ENCODE measurements at places on chromosomes 4 and X.
A peak's percentile ranks its signal among the peaks of the same experiment; 100 is the strongest.

DNA sequence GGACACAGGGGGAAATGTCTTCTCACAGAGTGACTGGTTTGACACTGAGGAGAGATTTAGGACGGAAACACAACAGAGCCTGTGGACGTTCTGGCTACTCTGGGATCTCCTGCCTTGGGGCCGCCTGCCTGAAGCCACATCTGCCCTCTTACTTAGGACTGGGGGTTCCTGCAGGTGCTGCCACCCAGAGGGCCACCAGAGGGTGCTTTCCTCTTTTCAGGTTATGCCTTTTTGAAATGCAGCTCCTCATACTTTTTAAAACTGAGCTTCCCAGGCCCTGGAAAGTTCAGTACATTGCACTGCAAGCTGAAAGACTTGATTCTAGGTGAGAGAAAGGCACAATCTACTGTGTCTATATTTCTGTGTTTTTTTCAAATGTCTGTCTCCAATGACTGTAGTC is 92.2 kb upstream of the PGRMC2 start:
- no peak for DNase-seq

- DNase-seq = no peak
Observed at GRCh38 chr4:21893136-21893535, 55.4 kb downstream of the KCNIP4 start.

GRCh38 chrX:47561659-47562151 is 700 bp downstream of the ARAF start:
- DNase-seq = no peak

DNA sequence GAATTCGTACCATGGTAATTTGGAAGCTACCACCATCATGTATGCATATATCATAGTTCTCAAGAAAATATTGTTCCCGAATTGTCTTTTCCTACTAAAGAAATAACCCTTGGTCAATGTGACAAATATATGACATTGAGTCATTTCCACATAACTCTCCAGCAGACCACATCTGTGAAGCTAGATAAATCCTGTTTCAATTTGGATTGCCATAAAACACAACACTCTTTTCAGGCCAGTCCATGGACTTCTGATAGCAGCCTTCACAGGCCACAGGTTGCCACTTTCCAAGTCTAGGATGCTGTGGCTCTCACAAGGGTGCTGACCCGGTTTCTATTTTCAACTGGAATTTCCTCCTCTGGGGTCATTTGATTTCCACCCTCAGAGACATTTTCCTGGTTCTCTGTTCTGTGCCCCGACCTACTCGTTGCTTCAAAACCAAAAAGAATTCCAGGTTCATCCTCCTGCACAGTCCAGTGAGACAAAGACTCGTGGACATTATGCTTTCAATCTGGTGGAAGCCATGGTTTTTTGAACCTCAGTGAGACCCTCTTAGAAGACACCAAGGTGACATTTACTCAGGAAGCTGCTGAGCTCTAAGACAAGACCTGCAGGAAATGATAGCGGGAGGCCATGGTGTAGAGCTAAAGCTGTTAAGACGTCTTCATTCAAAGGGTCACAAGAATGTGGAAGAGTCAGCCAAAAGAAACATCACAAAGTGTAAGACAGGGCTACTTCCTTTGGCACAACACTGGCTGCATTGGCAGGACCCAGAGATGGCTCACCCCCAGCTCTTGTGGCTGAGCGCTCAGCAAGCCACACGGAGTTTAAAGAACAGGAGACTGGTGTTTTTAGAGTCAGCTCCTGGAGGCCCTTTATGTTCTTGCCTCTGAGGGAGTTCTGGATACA is 119.8 kb downstream of the AMELX start:
- DNase-seq = no peak

DNA sequence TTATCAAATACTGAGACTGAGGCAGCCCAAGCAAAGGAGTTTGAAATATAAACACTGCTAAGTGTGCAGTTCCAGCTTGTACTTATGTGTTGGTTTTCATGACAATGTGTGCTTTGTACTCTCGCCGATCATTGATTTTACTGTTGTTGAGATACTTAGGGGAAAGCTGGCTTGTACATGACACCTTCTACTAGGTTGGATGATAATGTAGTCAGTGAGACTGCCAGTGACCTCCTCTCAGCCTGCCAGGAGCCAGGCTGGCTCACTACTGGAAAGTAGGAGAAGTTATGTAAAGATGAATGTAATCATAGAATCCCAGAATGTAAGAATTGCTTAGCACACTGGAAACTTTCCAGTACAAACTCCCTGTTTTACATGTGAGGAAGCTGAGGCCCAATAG is 132.0 kb downstream of the AFF2 start:
- no peak for DNase-seq

GRCh38 chr4:180650273-180650672 is 1592.9 kb upstream of the TENM3 start:
- DNase-seq = no peak

DNA sequence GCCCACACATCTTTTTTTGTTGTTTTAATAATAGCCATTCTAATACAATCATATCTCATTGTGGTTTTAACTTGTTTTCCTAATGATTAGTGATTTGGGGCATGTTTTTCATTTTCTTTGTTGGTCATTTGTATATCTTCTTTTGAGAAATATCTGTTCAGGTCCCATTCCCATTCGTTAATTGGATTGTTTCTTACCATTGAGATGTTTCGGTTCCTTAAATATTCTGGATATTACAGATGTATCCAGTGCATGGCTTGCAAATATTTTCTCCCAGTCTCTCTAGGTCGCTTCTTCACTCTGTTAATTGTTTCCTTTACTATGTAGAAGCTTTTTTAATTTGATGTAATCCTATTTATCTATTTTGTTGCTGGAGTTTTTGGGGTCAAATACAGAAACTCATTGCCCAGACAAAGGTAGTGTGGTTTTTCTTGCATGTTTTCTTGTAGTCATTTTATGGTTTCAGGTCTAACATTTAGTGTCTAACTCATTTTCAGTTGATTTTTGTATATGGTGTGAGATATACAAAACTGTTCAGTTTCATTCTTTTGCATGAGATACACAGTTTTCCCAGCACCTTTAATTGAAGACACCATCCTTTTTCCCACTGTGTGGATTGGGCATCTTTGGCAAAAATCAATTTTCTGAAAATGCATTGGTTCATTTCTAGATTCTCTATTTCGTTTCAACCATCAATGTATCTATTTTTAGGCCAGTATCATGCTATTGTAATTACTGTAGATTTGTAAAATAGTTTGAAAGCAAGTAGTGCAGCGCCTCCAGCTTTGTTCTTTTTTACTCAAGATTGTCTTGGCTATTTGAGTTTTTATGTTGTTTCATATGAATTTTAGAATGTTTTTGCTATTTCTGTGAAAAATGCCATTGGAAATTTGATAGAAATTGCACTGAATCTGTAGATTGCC is 195.9 kb downstream of the SCFD2 start:
- DNase-seq = no peak

DNA sequence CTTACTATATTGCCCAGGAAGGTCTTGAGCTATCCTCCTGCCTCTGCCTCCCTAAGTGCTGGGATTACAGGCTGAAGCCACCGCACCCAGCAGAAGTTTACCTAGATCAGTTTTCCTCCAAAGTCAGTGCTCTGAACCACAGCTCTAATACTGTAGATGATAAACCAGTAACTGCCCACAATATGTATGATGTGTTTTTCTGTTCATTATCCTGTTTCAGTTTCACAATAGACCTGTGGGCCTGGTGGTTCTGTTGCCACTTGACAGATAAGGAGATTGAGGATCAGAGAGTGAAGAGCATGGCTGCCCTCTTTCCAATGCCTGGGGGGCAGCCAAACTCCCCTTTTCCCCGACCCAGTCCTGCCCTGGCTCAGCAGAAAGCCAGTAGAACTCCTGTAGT is 87.0 kb downstream of the EFNB1 start:
- DNase-seq = no peak

DNA sequence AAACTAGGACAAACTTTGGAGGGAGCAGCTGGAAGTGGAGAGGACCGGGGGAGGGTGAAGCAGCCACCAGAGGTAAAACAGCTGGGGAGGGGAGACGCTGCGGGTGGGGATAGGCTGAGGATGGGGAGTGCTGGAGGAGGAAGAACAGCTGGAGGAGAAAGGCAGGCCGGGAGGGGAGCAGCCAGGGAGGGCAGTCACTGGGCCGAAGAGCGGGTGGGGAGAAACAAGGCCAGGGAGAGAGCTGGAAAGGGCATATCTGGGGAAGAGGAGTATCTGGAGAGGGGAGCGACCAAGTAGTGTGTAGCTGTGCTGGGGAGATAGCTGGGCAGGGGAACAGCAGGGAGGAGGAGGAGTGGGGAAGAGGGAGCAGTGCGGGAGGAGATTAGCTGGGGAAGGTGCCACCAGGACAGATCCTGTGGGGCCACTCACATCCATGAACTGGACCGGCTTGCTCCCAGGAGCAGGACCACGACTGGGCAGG is 2.7 kb downstream of the SLC38A5 start:
- no peak for DNase-seq

DNA sequence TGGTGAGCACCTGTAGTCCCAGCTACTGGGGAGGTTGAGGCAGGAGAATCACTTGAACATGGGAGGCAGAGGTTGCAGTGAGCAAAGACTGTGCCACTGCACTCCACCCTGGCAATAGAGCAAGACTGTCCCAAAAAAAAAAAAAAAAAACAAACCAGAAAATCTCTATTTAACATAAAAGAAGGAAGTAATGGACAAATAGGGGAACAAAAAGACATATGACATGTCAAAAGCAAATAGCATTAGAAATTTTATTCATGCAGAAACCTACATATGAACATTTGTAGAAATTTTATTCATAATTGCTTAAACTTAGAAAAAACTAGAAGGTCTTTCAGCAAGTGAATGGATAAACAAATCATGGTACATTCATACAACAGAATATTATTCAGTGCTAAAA is 97.1 kb upstream of the SH3RF1 start:
- DNase-seq = no peak

DNA sequence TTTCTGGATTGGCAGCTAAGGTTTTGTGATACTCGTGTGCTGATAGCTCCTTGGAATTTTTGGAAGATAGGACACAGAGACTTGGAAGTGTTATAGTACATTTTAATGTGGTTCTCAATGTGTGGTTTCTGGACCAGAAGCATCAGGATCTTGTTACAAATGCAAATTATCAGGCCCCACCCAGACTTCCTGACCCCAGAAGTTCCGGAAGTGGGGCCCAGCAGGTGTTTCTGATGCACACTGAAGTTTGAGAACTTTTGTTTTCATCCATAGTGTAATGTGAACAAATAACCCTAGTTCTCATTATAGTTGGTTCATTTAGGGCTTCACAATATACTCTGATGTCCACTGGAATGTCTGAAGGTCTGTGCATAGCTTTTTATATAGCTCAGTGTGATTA is 49.6 kb downstream of the LAMP2 start:
- DNase-seq = no peak

DNA sequence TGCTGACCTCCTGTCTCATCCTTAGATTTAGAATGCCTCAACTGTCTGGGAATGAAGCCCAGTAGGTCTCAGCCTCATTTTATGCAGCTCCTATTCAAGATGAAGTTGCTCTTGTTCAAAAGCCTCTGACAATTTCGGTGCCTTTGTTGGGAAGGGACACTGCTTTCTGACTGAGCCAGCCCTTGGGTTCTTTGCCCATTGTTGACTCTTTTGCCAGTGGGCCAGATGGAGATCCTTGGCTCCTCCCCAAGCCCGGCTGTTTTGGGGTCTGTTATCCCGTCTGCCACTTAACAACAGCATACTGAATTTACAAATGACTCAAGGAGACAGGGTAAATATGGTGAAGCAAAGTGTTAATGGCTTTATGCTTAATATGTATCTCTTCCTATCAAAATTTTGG is 58.3 kb upstream of the PRKX start:
- DNase-seq = no peak

- no peak for DNase-seq
Observed at GRCh38 chrX:24282381-24283126, 31.3 kb downstream of the SUPT20HL2 start.

GRCh38 chrX:152575331-152575730 is 62.4 kb upstream of the GABRQ start:
- no peak for DNase-seq

DNA sequence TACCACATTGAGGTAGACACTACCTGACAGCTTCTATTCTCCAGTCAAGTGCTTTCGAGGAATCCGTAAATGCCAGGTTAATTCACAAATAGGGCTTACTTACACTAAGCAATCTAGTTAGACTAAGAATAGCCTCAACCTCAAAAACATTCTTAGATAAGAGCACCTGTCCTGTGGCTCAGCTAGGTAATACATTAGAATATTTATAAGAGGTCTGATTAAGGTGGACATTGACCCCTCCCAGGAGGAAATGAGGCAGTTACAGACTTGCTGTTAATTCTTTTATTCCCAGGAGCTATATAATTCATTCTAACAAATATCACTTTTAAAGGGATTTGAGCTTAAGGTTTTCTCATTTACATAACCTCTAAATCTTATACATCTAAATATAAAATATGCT is 758.1 kb downstream of the GRID2 start:
- DNase-seq = no peak

- DNase-seq = no peak
Observed at GRCh38 chrX:66023385-66024091, 16.3 kb downstream of the VSIG4 start.

- DNase-seq = no peak
Observed at GRCh38 chr4:27248829-27249228, 388.2 kb downstream of the STIM2 start.

DNA sequence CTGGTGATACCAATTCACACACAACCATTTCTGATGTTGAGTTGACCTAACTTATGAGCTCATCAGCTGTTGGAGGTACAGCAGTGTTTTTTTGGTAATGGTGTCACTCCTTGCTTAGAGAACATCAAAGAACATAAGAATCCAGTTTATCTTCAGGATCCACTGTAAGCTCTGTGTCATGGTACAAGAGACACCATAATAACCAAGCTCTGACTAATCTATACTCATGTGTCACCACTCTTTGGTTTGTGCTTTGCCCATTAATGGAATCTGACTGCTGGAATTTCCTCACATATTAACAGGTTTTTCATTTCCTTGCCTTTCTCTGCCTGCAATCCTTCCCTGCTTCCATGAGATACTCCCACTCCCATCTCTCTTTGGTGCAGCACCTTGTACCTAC is 735.1 kb upstream of the LCORL start:
- no peak for DNase-seq

- DNase-seq = no peak
Observed at GRCh38 chr4:175891231-175891630, 79.2 kb upstream of the GPM6A start.

DNA sequence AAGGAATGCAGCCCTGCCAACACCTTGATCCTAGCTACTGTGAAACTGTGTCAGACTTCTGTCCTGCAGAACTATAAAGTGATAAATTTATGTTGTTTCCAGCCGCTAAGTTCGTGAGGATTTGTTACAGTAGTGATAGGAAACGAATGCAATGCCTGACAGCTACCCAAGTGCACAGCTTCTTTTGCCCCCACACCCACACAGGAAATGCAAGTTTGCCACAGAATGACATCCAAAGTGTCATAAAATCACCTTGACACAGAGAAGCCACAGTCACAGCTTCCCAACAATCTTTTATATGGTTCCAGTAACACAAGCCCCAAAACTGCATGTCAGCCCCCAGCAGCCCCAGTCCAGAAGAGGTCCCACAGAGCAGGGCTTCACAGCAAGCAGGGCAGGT is 216.9 kb upstream of the S100G start:
- no peak for DNase-seq

DNA sequence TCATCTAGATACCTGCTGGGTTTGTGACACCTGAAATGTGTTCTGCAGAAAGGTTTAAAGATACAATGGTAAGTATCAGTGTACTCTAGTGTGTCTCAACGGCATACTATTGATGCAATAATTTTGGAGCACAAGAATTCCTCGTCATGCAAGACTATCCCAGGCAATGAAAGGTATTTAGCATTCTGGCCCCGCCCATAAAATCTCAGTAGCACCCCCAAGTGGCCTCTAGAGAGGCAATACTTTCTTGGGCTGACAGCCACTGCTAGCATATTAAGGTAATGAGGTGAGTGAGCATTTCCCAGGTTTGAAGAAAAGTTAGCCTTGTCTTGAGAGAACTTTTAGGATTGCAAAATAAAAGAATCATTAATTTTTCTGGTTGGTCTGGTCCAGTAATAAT is 24.0 kb downstream of the TAB3 start:
- DNase-seq = peak; percentile 10

Measured in activated CD4-positive, alpha-beta T cell treated with anti-CD3 and anti-CD28 coated beads, Interleukin-2, amount 50 U/mL, for 16 hours (primary cell).